MCF 10A (cell line): ENCODE measurements at places on chromosomes 3 and 15.

GRCh38 chr15:80691575-80691974 is 3.5 kb upstream of the ABHD17C start:
- no peak for DNase-seq

DNA sequence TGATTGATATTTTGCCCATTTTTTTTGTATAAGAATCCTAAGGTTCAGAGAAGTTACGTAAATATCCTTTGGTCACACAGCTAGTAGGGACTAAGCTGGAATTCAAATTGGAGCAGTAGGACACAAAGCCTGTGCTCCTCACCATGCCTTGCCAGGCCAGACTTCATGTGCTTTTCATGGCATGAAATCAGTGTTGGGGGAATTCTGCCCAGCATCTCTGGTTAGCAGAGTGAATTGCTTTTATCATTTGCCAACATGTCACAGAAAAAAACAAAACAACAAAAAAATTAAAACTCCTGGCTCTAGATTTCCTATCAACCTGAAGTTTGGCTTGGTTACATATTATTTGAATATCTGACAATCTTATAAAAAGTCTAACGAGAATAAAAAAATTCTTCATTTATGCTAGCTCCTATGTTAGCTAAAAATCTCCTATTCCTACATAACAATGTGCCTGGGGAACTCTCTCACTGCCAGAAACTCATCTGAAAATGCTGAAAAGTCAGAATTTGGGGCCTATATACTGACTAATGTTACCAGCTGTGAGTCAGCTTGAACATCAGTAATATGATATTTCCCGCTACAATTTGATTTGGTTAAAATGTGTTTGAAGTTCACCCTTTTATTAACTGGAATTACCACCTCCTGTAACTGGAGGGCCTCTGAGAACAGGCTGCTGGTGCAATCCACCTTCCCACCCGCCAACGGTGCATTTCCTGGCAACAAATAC is 141.7 kb downstream of the TIGIT start:
- no peak for DNase-seq

GRCh38 chr3:187964760-187965159 is 189.2 kb upstream of the LPP start:
- peak; percentile 19 for DNase-seq

DNA sequence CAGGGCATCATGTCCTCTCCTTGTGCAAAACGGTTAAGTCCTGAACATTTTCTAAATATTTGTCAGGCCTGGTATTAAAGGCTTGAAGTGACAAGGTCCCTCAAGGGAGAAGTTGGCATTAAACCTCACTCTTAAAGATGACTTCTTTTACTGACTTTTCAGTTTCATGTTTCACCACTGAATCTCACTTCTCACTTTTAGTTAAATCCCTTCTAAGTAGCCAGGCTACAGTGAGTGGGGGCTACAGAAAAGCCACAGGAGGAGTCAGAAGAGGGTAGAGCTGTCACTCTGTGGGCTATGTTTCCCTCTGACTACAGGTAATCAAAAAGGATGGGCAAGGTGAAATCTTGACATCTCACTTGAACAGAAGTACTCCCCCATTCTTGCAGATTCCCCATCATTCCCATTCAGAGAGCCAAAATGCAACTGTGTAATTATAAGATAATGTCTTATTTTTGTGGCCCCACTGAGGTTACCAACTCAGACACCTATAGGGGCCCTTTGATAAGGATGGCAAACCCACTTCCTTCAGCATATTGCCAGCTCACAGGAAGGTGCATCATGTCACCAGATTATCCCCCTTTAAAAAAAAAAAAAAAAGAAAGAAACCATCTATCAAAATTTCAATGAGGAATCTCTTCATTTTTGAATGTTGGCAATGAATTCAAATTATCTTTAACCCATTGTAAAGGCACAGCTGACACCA is 790.1 kb upstream of the CFAP20DC start:
- DNase-seq, result no peak

DNA sequence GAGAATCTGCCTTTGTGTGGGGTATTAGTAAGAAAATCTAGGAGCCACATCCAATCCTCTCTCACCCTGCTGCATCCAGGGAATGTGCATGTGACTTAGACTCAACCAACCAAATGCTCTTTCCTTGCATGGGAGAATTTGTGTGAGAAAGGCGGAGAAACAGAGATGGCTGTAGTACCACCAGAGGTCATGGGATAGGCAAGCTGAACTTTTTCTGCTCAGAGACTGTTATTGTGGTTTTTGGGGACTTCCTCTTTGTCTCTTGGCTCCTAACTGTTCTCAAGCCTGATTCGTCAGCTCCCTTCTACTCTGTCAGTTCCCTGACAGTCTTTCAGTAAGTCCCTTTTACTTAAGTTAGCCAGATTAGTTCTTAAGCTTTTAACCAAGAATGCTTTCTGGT is 2.6 kb upstream of the ZSCAN2 start:
- no peak for DNase-seq

DNA sequence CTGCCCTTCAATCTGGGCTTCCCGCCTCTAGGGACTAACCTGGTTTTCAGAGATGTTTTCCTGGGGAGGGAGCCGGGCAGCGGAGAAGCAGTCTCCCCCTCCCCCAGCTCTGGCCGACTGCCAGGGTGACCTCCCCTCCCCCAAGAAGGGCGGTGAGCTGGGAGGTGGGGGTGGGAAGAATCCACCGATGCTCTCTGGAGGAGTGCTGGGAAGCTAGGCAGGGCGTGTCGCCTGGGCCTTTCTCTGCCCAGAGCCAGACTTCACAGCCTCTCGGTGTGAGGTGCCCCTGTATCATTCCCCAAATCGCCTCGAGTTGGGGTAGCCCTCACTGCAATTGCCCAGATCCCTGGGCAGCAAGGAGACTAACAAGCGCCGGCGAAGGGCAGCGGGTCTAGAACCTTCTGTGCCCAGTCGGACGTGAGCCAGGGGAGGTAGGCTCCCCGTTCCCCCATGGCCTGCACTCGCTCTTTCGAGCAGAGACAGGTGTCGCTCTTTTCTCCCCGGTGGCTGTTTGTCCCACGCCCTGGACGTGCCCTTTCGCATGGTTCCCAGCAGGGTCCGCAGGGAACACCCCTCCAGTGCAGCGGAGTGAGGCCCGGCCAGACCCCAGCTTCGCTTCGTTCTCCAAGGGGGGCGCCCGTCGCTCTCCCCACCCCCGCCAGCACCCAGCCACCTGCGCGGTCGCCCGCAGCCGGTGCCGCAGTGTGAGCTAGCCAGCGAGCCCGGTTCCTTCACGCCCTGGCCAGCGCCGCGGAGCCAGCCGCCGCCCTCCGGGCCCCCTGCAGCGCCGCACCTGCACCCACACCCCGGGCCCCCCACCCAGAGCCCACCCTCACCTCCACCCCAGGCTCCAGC is 1.1 kb downstream of the RAB6B start:
- DNase-seq, result no peak

- DNase-seq, result no peak
Observed at GRCh38 chr3:143330296-143330868, 210.8 kb downstream of the CHST2 start.

- DNase-seq, result no peak
Observed at GRCh38 chr3:196902296-196902695, 34.6 kb downstream of the SENP5 start.

- peak; percentile 11 for DNase-seq
Observed at GRCh38 chr15:75420698-75421097, 30.8 kb downstream of the SIN3A start.

DNA sequence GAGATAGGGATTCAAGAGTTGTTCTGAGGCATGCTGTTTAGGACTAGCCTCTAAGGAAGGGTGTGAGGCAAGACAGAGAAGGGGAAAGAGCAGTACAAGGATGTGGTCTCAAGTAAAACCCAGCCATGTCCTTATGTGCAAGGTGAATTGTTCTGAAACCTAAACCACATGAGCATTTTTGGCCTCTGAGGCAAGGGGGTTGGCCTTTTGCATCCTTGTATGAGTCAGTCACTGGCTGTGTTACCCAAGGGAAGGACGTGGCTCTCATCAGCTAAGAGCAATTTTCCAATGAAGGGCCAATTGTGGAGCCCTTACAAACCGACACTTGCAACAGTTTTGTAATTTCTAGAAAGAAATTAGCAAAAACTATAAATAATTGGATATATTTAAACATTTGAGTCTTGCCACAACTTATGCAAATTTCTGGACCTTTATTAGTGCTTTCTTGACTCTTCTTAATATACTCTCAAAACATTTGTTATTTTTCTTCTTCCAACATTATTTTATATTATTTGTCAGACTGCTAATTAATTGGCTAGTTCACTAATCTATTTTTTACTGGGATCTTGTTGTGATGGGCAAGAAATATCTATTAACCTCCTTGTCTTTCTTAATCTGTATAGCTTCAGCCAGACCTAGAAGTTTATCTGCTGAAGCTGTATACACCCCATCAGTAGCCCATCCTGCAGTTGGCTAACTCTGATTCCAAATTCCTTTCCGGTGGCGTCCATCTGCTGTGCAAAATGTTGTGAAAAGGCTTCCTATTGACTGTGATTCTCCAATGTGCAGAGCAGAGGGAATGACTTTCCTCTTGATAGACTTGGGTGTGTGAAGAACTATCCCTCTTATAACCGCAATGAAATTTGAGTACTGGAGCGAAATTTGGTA is 97.7 kb upstream of the P2RY1 start:
- DNase-seq, result peak; percentile 81

- DNase-seq, result no peak
Observed at GRCh38 chr15:85063522-85064079, 81.9 kb downstream of the PDE8A start.

DNA sequence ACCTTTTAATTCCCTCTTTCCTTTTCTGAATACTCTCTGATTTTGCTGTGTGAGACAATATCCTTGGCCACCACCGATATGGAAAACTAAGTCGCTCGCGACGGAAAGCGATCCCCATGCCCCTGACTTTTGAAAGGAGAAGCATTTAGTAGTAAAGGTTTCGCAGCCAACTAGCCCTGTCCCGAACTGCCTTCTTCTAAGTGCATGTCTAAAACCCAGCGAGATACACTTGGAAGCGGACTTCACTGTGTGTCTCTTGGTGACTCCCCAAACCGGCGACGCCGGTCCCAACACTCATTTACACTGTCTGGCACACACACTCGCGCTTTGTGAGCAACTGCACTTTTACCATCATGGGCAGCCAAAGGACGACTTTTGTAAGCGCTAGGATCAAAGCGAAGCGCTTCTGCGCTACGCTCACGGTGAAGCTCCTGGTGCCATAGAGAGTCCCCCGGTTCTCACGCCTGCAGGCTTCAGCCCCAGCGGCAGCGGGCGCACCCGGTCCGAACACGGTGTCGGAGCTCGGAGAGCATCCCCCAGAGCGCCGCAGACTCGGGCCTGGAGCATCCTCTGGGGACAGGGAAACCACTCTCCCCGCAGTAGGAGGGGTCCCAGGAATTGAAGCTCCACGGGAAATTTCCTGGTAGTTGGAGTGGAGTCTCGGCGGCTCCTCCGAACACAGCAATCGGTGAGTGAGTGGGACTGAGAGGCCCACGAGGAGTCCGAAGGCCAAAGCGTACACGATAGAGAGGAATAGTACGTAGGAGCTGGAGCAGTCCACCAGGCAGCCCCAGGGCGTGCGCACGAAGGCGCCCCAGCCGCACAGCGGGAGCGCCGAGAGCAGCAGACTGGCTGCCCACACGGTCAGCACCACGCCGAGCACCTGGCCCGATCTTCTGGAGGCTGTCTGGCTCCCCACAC is 1.4 kb downstream of the GPR149 start:
- no peak for DNase-seq

DNA sequence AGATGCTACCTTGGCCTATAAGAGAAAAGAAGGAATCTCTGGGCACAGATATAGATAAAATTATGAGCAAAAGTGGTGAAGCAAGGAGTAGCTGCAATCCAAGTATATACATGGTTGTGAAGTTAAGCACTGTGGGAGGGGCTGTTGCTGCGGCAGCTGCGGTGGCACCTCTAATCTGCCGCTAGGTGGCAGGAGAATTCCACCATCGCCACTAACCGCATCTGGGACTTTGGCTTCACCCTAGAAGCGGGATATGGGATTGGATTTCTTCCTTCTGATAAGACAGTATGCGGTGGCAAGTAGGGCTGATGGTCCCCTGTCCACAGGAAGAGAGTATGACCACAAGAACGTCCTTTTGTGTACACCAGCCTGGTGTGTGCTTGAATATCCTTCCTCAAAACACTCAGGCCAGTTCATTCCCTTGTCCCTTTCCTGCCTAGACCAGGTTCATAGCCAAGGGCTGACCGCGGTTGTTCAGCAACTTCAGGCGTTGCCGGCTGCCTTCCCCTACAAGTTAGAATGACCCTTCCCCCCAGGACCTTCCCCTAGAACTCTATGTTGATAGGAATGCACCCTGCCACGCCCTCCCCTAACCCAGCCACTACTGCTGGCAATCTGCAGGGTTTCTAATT is 5.1 kb downstream of the MAGEL2 start:
- peak; percentile 2 for DNase-seq

DNA sequence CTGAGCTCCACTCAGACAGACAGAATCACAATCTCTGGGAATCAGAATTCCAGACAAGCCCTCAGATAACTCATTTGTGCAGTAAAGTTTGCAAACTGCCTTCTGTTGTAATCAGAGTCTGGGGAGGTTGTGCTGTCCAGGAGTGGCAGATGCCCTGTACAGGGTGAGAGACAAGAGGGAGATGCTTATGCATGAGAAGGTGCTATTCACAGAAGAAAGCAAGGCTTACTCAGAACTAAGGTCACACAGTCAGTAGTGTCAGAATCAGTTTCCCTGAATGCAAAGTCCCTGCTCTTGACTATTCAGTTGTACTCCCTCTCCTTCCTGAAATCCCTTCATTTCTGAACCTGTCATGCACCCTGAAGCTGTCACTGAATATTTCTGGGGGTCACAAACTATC is 43.7 kb downstream of the SRPRB start:
- no peak for DNase-seq

DNA sequence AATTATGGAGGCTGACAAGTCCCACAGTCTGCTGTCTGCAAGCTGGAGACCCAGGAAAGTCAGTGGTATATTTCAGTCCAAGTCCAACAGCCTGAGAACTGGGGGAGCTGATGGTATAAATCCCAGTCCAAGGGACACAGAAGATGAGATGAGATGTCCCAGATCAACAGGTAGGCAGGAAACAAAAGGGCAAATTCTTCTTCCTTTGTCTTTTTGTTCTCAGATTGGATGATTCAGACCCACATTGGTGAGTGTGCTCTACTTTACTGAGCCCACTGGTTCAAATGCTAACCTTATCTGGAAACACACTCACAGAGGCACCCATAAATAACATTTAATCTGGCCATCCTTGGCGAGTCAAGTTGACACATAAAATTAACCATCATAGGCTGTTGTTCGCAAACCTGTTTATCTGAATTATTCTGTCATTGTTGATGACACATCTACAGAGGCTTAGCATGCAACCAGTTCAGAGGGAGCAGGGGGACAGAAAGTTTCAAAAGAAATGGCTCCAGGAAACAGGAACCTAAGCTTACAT is 62.7 kb upstream of the ITGA11 start:
- no peak for DNase-seq

DNA sequence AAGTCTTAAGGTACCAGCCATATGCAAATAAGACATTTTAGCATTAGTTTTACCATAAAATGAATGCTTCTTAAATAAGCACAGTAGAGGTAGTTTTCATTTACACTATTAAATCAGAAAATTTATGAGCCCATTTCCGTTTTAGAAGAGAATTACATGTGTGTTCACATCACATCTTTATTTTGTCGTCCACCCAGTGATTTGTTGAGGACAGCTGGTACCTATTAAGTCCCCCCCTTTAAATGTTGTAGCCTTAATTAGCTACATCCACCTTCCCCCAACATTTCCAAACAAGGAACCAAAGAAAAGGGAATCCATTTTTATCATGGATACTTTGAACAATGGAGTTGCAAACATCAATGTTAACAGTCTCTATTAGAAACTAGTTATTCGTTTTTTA is 6.8 kb downstream of the IL17RD start:
- no peak for DNase-seq
